ENCODE measurements at places on chromosomes 7 and 10.
A peak's percentile ranks its signal among the peaks of the same experiment; 100 is the strongest.

GRCh38 chr10:16119445-16119844 is 259.1 kb upstream of the MINDY3 start:
- DNase-seq: no peak

GRCh38 chr7:64884085-64884912 is 18.8 kb upstream of the ZNF273 start:
- no peak for DNase-seq

GRCh38 chr10:97468162-97468561 is 22.2 kb downstream of the ZDHHC16 start:
- no peak for DNase-seq

- DNase-seq: no peak
These were observed 67.7 kb downstream of the FOXL3 start for GRCh38 chr7:357531-358209.

GRCh38 chr10:79137826-79138225 is 69.1 kb downstream of the ZMIZ1 start:
- DNase-seq: peak; percentile 65

- DNase-seq: no peak
These were observed 851.0 kb downstream of the KCNMA1 start for GRCh38 chr10:76786504-76787072.

DNA sequence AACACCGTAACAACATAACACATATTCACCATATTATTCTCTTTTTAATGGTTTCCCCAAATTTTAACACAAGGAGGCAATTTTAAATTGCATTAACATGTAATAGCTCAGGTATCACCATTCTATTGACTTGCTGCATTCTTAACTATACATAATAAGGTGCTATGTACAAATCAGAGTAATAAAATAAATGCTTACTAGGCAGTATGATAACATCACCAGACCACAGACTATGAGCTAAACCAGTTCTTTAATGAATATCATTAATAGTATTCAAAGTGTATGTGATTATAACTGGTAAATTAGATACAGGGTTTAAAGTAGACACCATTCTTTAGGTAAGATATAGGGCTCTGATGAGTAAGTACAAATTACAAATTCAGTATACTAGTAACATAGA is 226.6 kb downstream of the DNAJC1 start:
- DNase-seq: no peak

DNA sequence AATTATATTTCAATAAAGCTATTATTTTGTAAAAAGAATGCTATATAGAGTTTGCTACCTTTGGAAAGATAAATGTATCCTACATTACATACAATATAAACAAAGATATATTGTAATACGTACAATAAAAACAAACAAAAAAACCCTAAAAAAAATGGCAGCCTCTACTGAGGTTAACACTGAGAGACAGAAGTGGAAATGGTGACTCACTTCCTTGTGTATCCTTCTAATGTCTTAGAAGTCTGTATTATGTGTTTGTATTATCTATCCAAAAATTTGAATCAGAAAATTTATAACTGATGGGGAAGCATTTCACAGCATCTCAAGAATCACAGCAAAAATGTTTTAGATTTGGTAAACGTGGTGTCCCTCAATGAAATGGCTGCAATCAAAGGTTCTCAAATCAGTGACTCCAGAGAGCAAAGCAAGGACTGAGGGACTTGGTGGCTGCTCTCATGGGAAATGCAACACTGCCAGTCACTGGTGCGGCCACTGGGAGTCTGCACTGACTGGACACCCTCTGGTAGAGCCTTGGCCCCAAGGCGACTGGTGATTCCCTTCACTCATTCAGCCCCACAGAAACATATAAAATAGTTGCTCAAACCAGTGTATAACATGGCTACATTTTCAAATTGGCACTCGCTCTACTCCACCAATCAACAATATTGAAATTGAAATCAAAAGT is 53.8 kb downstream of the PANK1 start:
- DNase-seq: no peak

GRCh38 chr7:110522061-110522760 is 568.7 kb upstream of the LRRN3 start:
- DNase-seq: no peak
